ENCODE measurements at places on chromosomes 2 and 18.
A peak's percentile ranks its signal among the peaks of the same experiment; 100 is the strongest.

GRCh38 chr2:18645315-18645714, 55.9 kb upstream of the NT5C1B start:
- DNase-seq = peak; percentile 44

DNA sequence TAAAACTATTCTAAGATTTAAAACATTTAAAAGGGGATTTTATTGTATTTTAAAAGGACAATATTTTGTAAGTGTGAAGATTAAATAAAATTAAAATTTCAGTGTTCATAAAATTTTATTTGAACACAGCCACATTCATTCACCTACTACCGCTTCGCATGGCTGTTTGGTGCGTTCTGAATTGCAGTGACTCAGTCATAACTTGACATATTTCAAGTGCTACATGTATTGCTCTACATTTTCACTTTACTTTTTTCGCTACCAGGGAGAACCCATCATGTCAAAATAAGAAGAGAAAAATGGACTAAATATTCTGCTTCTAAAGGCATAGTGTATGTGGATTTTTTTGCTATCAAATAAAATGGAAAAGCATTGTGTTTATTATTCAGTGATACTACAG, 8.7 kb downstream of the PTH2R start:
- no peak for DNase-seq

DNA sequence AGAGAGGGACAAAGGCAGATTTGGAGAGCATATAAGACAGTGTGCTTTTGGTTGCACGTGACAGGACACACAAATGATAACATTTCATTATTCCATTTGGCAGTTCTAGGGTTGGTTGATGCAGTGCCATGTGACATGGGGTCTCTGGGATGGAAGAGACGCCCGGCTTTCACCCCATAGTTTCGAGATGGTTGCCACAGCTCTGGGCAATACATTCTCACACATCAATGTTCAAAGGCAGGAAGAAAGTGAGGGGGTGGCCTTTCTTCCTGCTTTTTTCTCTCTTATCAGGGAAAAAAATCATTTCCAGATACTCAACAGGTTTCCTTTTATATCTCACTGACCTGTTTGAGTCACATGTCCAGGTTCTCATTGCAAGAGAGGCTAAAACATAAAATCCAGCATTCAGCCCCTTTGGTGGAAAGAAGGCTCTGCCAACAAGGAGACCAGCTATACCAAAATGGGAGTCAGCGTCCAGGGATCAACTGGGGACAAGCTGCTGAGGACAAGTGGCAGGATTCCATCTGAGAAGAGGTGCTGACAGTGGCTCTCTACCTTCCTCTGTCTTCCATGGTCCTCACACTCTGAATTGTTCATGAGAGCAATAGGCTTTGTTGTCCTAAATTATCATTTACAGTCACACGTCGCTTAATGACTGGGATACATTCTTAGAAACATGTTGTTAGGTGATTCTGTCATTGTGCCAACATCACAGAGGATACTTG, 29.1 kb upstream of the ANKRD44 start:
- DNase-seq = no peak

DNA sequence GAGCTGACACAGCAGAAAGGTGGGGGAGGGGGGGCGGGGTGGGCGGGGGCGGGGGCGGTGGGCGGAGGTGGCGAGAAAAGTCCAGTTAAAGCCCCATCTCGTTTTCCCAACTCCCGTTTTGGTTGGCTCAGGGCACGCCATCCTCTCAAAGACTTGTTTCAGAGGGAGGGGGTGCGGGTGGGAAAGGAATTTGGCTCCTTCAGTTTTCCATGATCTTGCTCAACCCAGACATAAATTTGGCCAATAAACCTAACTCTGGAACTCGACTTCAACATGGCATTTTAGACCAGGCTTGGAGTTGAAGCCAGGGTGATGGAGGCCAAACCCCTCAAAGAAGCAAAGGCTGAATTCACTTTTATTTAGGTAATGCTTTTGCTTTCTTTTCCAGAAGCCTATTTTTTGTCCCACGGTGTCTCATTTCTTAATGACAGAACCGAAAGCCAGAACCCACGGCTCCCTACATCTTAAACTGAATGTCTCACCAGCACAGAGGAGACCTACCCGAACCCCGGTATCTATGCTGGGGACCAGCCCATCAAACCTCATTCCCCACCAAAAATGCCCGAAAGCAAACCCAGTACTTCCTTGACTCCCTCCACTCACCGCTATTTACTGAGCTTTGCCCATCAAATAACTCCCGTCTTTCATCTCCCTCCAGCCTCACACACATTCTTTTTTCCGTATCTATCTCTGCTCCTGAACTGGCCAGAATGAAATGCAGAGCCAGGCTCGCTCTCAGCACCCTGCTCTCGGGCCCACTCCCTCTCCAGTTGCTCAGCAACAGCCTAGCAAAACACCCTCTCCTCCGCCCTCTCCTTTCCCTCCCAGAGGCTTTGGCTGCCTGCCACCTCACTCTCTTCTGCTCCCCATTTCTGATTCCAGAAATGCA, 4.3 kb downstream of the IGFBP5 start:
- DNase-seq = peak; percentile 88

All from iris pigment epithelial cell (primary cell).